T-helper 1 cell (primary cell): ENCODE measurements at places on chromosomes 6 and 20.

- no peak for DNase-seq
These were observed 134.2 kb upstream of the EYA4 start for GRCh38 chr6:133106934-133107333.

- DNase-seq, result no peak
These were observed 36.5 kb upstream of the GFRAL start for GRCh38 chr6:55290736-55291135.

DNA sequence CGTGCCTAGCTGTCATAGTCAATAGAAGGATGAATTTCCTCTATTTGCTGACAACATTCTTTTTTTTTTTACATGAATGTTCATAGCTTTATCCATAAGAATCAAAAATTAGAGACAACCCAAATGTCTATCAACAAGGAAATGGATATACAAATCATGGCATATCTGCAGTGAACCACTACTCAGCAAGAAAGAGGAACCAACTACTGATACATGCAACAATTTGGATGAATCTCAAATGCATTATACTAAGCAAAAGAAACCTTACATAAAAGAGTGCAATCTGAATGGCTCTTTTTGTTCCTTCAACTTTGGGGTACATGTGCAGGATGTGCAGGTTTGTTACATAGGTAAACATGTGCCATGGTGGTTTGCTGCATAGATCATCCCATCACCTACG, 17.7 kb upstream of the MCM9 start:
- DNase-seq, result no peak

- DNase-seq, result no peak
These were observed 847 bp upstream of the NCR2 start for GRCh38 chr6:41334482-41335040.

DNA sequence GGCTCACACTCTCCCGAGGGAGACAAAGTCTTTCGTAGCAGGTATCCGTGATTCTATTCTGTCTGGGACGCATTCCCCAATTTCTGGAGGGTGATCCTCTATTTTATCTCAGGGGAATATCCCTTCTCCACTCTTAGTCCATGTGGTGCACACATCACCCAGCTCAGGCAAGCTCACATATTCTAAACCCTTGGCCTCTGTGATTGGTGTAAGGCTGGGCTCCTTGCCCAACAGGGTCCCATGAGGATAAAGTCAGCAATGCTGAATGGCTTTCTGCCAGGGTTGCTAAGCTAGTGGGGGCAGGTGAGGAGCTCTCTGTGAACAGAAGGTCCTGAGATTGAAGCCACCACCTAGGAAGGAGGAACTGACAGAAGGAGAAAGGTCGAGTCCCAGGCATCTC, 137.2 kb downstream of the CDH26 start:
- no peak for DNase-seq

GRCh38 chr6:87701676-87702588, at the start of gene AKIRIN2:
TSS of gene AKIRIN2 (minus strand) at chr6:87702233. CDS start at chr6:87701684, 549 bp downstream.
- DNase-seq, result peak; percentile 93
